ENCODE measurements at places on chromosomes 4 and X.

DNA sequence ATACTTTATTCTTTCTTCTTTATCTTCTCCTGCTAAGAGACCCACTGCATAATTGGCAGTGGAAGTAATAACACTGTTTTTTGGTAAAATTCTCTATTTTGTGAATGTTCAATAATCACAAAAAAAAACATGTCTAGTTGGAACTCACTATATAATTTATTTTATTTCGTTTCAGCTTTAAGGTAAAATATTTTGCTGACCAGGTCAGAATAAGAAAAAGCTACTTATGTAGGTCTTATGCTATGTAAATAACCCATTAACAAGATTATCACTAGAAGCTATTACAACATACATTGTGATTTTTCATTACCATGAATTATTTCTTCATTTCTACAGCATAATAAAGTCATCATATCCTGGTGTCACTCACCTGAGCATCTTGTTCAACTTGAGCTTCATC, 19.3 kb downstream of the ANXA5 start:
- DNase-seq = no peak

DNA sequence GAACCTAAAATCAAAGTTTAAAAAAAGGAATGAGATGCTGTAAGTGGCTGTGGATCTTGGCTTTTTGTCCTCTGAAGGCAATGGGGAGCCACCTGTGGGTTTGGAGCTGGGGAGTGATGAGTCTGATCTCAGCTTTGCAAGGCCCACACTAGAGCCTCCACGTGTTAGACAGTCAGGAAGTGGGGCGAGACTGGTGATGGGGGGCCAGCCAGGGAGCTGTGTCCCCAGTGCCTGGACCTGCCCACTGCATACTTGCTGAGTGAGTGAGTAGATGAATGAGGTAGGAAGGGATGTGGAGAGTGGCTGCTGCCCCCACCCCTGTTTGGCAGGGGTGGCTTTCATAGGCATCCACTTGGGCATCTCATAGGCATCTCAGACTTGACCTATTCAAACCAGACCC, 84.0 kb downstream of the NHSL2 start:
- no peak for DNase-seq

- DNase-seq = no peak
Observed at GRCh38 chrX:9942086-9942485, 25.1 kb upstream of the CLDN34 start.

DNA sequence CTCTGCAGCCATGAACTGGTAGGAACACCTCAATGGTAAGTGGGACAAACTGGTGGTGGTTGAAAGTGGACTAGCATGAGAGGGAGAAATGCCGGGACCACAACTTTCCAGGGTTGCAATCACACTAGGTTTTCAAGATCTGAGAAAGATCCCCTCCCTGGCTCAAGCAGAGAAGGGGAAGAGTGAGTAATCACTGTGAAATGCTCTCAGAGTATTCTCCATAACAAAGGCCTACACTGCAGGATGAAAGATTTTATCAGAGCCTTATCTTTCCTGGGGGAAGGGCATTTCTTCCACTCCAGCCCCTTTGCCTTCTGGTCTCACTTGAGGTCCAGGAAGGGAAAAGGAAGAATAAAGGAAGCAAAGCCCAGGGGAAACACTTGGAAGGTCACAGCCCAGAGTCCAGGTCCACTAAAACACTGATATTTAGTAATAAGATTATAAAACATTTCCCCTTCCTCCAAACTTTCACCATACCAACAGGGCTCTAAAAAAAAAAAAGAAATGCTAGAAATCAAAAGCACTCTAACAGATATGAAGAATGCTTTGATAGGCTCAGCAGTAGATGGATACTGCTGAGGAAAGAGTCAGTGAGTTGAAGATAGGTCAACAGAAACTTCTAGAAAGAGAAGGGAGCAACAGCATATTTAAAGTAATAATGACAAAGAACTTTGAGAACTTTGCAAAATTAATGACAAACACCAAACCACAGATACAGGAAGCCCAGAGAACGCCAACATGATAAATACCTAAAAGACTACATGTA, 95.9 kb downstream of the WDFY3 start:
- DNase-seq = peak; percentile 91

DNA sequence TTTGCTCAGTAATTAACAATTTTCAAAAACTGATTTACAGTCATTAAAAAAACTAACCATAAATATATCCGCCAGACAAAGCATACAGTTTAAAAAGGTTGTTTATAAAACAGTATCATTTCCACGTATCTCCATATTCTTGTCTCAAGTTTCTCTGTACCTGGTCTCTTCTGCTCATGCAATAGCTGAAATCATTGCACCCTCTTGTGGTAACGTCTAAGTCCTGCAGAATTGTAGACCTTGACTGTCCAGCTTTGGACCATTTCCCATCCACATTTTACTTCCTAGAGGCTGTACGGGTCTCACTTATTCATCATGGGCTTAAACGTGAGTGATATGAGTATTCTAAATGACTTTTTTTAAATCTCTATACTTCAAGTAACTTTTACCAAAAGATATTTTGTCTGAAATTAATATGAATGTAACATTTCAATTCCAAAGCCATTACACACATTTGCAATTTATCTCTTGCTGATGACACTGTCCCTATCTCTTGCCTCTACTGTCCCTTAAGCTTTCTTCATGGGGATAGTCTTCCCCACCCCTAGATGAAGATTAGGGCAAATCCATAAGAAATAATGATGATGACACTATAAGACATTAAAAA, 118.5 kb downstream of the BTC start:
- DNase-seq = peak; percentile 58

- DNase-seq = no peak
Observed at GRCh38 chr4:19657856-19658255, 593.8 kb upstream of the SLIT2 start.

- DNase-seq = peak; percentile 97
Observed at GRCh38 chrX:107571296-107571998, 56.9 kb upstream of the PRPS1 start.

DNA sequence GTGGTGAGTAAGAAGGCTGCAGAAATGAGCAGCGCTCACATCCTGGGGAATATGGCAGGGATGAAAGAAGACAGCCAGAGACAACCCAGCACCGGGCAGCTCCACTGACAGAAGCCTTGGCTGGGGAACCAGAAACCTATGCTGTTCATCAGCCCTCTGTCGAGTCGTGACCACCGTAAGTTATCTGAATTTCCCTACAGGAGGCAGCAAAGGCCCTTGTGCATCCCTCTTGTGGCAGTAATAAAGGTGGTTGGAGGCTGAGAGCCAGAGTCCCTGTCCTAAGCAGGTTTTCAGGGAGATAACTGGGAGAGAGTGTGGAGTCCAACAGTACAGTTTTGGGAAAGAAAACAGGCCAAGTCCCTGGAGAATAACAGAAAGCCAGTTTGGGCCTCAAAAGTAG, 194.0 kb upstream of the BOD1L1 start:
- DNase-seq = peak; percentile 58

DNA sequence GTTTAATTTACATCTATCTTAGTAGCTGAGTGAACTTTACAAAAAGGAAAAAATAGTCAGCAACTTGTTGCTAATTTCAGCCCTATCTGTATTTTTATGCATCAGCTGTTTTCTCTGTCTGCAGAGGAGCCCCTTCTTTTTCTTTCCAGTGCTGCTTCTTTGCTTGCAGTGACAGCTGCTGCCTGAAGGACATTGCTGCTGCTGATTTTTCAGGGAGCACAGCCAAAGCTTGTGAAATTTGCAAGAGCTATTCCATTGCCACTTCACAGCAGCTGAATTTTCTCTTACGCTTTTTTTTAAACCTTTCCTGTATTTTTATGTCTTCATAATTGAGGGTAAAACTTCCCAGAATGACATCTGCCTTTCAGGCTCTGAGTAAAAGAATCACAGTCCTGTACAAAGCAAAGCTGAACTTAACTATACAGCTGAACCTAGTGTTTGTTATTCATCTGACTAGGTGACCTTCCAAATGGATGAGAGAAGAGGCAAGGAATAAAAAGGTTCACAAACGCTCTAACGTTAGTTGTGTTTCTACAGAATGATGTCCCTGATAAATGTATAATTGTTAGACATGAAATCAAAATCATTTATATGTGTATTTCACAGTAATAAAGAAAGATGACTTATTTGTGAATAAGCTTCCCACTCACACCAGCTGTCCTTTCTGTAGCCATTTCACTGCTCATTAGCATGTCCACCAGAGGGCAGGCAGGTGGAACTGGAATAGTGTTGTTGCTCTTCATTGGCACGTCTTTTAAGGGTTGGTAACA, 541.4 kb downstream of the ADGRL3 start:
- DNase-seq = no peak

- DNase-seq = no peak
Observed at GRCh38 chr4:152693871-152694270, 14.1 kb upstream of the TMEM154 start.

- no peak for DNase-seq
Observed at GRCh38 chr4:53676402-53676871, 85.2 kb upstream of the LNX1 start.

DNA sequence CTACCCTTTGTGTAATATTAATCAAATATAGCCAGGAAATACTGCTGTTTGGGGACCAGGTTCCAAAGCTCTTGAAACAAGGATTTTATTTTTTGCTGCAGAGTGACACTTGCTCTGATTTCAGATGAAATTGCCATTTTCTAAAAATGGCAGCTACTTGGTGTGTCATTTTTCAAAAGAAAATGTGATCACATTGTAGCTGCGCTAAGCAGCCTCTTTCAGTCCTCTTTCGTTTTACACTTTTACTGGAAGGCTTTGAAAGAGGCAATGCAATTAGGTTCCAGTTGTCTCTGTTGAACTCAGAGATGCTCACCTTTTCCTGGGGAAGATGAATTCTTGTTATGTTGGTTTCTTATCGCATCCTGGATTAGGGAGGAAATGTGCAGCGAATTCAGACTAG, 85.1 kb downstream of the CT47B1 start:
- DNase-seq = no peak

DNA sequence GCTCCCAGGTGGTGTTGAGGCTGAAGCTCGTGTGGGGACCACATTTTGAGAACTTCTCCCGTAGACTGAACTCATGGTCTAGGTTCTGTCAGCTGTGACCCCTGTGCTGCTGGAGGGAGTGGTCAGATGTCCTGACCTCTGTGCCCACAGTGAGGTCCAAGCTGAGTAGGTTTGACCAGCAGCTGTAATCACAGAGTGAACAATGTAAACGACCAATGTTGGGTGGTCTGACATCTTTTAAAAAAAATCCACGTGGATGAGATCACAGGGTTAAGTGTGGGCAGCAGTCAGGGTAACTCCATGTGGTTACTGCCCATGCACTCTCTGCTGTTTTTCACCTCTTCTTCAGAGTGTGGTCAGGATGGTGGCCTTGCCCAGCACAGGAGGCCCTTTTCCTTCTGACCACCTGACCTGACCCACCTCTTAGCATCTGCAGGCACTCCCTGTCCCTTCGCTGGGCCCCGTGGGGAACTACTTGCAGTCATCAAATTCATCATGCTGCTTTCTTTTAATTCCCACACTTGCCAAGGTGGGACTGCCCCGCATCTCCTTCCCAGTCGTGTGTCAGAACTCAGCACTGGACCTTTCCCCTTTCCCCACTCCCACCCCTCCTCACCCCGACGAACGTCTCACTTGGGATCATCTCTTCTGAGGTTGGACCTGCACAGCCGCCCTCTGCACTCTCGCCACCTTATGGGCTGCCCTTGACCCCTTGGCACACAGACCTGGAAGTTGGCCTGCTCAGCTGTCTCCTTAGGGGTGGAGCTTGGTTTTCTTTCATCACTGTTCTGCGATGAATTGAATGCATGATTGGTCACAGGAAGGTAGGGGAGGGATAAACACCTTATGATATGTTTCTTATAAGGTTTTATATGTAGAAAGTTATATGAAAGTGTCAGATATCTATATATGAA, 120.1 kb downstream of the PTTG2 start:
- no peak for DNase-seq

GRCh38 chr4:40857956-40858355, 108.2 kb downstream of the NSUN7 start:
- no peak for DNase-seq

DNA sequence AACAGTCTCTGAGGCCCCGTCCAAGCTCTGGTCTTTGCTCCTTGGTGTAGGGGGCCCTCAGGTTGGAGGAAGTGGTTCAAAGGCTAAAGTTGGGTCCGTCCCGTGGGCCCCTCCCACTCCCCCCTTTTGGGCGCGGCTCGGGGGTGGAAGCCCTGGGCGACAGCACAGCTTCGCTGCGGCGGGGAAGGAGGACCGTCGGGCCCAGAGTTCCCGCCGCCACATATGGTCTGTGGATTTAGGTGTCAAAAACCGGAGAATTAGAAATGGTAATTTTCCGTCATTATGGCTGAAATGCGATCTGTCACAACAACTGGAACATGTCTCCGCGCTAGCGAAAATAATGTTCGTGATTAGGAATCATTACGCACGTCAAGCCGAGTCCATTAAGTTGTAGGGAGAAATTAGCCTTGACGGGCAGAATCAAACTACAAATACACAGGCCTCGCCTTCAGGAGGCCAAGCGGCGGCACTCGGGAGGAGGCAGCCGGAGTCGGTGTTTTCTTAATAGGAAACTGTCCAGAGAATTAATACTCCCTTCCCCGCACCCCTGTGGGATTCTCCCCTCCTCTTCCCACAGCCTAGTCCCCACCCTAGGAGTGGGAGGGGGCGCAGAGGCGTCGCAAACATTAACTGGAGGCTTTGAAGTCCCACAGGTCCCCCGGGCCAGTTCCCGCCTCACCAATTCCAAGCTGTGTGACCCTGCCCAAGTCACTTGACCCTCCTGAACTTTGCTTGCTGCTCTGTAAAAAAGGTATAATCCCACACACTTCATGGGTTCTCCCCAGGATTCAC, 15.0 kb downstream of the NKX3-2 start:
- DNase-seq = peak; percentile 38

GRCh38 chr4:48546336-48546735, 56.3 kb downstream of the ZAR1 start:
- DNase-seq = no peak

All from islet precursor cell (in vitro differentiated cells).